Myocyte (in vitro differentiated cells): ENCODE measurements at places on chromosomes 4 and X. TPM values are rescaled to one million over a fixed set of nuclear protein-coding genes. Genes with fewer than 3 reads are reported as not detected.

BEX5 gene
- total RNA-seq: not detected in 2 replicates

HMGN5 gene
- total RNA-seq: 0.42 and 2.4 TPM in 2 replicates

SSX4B gene
- 0.64 and 0.78 TPM in 2 replicates for total RNA-seq

EDNRA gene
- total RNA-seq: 22.3 and 42.8 TPM in 2 replicates

ADGRG4 gene
- not detected in 2 replicates for total RNA-seq

PAGE3 gene
- not detected in 2 replicates for total RNA-seq

ALAS2 gene
- not detected in 2 replicates for total RNA-seq

NAP1L5 gene
- total RNA-seq: 7.4 and 8.3 TPM in 2 replicates

CXCL13 gene
- total RNA-seq: 0.35 TPM in 1 of 2 replicates, not detected in the other

DNA sequence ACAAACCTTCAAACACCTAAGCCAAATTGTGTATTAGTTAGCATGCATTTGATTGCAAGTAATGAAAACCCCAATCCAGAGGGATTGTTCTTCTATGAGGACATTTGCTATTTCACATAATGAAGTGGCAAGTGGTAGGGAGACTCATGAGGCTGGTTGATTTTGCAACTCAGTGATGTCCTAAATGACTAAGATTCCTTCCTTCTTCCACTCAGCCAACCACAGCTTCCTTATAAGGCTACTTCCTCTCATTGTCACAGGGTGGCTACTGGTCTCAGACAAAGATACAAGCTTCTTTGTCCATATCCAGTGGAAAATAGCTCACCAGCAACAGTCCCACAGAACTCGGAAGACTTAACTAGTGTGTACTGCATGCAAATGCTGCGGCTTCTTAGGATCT is 5.3 kb upstream of the OTC start:
- peak; percentile 61 for DNase-seq

DNA sequence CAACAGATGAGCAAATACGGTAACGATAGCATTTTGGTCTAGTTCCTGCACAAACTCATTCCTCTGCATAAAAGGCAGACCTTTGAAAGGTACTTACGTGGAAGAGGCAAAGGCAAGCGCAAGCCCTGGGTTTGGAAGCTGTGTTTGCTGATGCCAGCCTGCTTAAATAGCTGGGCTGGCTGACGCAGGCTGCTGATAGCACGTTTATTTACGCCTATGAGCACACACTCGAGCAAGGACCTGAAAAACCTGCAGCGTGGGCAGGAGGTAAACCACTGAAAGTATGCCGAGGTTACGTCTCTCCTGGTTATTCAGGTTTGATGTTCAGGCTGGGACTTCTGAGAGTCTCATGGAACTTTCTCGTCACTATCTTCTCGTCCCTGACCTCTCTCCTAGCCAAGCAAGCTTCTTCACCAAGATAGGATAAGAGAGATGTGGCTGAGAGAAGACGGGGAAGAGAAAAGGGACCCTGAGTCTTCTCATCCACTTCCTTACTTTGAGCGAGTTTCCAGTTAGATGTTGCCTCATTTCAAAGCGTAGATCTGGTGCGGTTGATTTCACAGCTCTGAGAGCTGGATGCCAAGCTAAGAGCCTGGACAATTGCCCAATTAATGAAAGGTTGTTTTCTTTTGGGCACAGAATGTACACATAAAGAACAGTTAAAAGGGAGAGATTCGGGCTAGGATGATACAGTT is at the start of gene HOPX:
Gene HOPX, minus strand, starts transcription at position 139 of the 695 bp plus-strand sequence. CDS start 23,480 bp downstream, outside the sequence.
- DNase-seq: no peak

DNA sequence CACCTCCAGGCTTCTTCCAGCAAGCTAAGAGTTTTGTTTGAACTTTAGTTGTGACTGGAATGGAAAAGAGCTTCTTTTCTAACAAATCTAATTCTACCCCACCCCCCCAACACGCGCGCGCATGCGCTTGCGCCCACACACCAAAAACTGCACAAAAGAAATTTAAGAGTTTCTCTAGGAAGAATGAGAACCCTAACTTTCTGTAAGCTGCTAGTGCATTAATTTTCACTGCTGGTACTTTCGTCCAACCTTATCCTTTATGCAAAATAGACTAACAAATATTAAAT is 9.0 kb upstream of the INTU start:
- peak; percentile 20 for DNase-seq

DNA sequence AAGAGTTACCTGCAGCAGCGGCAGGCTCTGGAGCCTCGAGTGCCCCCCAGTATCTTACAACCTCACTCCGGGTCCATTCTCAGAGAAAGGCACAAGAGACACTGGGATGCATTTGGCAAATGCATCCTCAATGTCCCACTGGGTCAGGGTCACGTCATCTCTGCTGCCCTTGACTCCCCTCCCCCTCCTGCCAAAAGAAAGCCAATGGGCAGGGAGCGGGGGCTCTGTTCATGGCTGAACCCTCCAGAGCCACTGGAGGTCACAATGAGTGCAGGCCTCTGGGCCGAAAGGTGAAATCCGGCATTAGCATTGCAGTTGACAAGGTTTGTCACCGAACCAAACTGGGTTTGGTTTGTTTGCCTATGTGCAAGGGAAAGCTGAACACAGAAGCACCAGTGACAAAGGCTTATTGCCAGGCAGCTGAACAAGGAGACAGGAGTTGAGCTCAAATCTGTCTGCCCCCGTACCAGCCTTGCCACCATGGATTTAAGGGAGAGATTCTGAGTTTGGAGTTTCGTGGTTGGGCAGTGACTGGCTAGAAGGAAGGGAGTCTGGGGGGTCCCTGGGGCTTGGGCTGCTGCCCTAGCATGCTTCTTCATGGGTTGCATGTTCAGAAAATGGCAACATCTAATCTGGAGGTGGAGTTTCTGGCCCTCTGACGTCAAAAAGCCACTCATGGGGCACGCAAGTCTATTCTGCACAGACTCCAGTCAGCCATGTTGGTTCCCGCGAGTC is 64.3 kb downstream of the HTRA3 start:
- no peak for DNase-seq

DNA sequence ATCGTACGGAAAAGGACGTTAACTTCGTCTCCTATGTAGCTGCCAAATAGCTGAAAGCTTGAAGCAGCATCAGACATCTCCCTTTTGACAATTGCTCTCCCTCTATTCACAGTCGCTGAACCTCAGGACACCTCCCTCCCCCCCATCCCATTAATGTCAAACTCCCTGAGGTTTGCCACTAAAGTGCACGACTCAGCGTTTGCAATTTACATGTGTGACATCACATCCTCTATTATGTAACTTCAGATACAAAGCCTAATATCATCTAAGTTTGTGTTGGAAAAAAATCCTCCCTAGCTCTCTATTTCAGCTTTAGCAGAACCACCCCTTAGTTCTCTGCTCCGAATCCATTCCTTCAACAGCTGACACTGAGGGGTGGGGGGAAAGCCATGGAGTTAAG is 5.5 kb upstream of the NR3C2 start:
- DNase-seq: peak; percentile 19

DNA sequence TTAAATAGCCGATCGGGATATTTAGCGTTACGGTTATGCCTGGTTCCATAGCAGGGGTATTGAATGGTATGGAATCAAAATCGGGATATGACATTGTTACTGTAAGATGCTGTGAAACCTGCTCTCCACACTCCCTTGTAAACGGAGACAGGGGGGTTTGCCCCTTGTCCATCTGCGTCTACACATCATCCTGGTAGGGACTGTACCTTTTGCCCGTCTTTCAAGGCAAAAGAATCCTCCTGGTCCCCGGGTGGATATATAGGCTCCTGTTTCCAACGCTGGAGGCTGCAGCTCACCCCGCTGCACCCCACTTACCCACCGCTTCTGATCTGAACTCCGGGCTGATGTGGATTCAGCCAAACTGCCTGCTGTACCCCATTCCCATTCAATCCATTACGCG is 189.1 kb downstream of the SHOX start:
- no peak for DNase-seq

DNA sequence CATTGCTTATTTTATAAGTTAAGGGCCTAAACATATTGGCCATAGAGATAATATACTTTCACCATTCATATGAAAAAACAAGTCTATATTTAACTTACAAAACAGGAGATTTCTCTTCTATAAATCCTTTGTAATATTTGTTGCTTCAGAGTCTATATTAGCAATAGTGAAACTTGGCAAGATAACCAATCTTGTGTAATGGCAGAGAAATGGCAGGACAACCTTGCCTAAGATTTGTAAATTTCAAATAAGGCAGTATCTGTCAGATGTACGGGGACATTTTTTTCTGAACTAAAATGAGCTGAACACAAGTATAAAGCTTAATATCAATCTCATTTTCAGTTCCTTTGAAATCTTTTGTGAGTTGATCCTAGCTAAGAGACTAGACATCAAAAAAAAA is 17.8 kb upstream of the CPEB2 start:
- no peak for DNase-seq

GRCh38 chr4:113442826-113443225 is 318.7 kb downstream of the CAMK2D start:
- DNase-seq: no peak

GRCh38 chrX:6228720-6229119 is at the start of gene NLGN4X:
Gene NLGN4X (minus strand): TSS chrX:6228867. CDS start chrX:6151466, 77,401 bp downstream.
- DNase-seq: no peak

DNA sequence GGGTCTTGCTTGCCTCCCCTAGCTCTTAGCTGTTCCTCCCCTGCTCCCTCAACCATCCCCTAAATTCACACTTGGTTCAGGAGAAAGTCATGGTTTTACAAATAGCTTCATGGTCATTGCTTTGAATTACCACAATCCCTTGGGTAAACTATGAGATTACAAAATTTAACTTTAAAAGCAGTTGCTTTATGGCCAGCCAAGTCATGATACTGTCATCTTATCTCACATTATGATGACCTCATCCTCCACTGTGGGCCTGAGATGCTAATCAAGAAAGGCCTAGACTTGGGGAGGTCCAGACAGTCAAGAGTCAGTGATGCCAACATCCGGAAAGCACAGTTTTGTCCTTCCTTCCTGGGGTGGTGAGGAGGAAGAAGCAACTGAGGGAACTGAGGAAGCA is 10.5 kb upstream of the FGF16 start:
- peak; percentile 22 for DNase-seq

DNA sequence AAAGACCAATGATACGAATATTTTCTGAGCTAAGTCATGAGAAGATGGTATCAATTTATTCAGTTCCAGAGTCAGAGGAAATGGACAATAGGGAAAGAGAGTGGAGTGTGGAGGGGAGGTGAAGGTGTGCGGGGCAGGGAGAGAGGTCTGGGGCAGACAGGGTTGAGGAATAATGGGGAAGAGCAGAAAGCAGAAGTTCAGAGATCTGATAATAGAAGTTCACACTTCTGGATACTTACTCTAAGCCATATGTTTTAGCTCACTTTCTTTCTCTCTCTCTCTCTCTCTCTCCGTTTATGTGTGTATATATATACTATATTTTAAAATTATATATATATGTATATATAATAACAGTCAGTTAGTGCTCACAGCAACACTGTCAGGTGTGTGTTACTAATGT is 40.4 kb downstream of the FOXR2 start:
- DNase-seq: no peak

GRCh38 chr4:83231620-83232076 is 53.0 kb downstream of the COQ2 start:
- no peak for DNase-seq

GRCh38 chr4:5009796-5010195 is 9.5 kb downstream of the CYTL1 start:
- DNase-seq: no peak
